Cardiac fibroblast (primary cell): ENCODE measurements at places on chromosomes 2 and 18.
A peak's percentile ranks its signal among the peaks of the same experiment; 100 is the strongest.

DNA sequence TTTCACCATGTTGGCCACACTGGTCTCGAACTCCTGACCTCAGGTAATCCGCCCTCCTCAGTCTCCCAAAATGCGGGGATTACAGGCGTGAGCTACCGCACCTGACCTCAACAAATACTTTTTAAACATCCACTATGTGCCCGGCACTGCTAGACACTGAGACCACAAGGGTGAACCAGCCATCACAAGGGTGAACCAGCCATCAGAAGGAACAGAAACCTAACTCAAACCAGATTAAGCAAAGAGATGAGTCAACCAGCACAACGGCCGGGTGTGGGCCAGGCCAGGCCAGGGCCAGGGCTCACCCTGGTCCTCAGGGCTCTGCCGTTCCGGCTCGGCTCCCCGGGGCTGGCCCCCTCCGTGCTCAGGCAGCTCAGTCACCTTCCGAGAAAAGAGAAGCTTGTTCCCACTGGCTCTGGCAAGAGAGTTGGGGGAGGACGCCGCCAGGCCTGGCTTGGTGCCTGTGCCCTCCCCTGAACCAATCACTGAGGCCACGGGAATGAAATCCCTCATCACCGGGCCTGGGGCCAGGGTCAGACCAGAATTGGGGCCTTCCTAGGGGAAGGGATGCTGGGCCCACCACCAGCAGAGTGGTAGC, 4.4 kb downstream of the TEX44 start:
- peak; percentile 14 for DNase-seq

- DNase-seq = no peak
These were observed 686 bp upstream of the PNO1 start for GRCh38 chr2:68157002-68157401.

DNA sequence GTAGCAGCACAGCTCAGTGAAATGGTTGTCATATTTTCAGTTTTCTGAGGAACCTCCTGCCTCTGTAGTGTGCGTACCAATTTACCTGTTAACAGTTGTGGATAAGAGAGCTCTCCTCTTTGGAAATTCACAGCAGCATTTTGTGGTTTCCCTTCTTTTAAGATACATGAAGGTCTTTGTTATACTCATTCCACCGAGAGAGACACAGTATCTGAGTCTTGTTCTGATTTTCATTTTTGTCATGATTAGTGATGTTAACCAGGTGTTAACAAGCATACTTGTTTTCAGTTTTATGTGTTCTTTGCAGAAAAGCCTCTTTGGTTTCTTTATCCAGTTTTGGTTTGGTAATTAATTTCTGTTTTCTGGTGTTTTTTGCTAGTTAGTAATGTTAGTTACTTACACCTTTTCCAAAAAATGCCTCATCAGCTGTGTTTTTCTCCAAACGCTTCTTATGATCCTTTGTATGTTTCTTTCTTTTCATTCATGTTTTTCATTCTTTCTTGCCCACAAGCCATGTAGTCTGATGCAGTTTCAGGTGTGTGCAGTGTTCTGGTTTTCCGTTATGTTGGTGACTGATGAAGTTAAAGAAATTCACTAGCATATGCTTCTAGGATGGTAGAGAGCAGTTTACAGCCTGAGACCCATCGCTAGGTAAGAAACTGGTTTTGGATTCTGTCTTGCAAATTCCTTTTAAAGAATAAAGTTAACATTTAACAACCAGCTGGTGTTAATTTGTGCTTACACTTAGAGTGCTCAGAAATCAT, 30.1 kb downstream of the CCDC74A start:
- no peak for DNase-seq

- DNase-seq = no peak
These were observed 70.1 kb downstream of the EDAR start for GRCh38 chr2:108918941-108919341.

GRCh38 chr2:217331523-217332416, 471.9 kb upstream of the TNP1 start:
- DNase-seq = peak; percentile 71

- peak; percentile 23 for DNase-seq
These were observed 149.3 kb upstream of the HAAO start for GRCh38 chr2:42941633-42942176.

GRCh38 chr2:161134547-161135518, 25.4 kb upstream of the TANK start:
- peak; percentile 42 for DNase-seq

DNA sequence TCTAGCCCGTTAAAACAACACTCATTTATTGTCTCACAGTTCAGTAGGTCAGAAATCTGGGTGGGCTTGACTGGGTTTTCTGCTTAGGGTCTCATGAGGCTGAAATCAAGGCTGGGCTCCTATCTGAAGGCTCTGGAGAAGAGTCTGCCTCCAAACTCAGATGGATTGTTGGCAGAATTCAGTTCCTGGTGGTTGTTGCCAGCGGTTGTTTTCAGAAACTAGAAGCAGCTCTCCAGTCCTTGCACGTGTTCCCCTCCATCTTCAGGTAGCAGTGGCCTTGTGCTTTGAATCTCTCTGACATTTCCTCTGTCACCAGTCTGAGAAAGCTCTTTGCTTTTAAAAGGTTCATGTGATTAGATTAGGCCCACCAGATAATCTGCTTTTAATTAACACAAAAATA, 20.1 kb upstream of the FN1 start:
- no peak for DNase-seq
